ENCODE measurements at places on chromosomes 7 and 10. TPM values are rescaled to one million over a fixed set of nuclear protein-coding genes. Genes with fewer than 3 reads are reported as not detected.

The BLNK gene
- total RNA-seq = not detected

The AKR1D1 gene
- not detected for total RNA-seq

The ATOH7 gene
- total RNA-seq = not detected

The MKI67 gene
- 1.8 TPM for total RNA-seq

The ADIRF gene
- 195 TPM for total RNA-seq

The CLCN1 gene
- not detected for total RNA-seq

The CNOT4 gene
- total RNA-seq = 7.0 TPM

The MBL2 gene
- not detected for total RNA-seq

The OGDH gene
- total RNA-seq = 79.6 TPM

The NXPH1 gene
- total RNA-seq = not detected

The NODAL gene
- total RNA-seq = not detected

The TAS2R3 gene
- total RNA-seq = 1.8 TPM

The PNLIPRP3 gene
- total RNA-seq = 0.17 TPM

The BMPER gene
- total RNA-seq = 11.2 TPM

The ODAD2 gene
- total RNA-seq = under 0.01 TPM

The MOGAT3 gene
- not detected for total RNA-seq

The SPDYE18 gene
- total RNA-seq = not detected

The TMEM176A gene
- total RNA-seq = 0.33 TPM

The ABCA13 gene
- total RNA-seq = 2.5 TPM

The AKR1C4 gene
- not detected for total RNA-seq

The MMD2 gene
- not detected for total RNA-seq

The ZNF804B gene
- total RNA-seq = not detected

The GIMAP7 gene
- total RNA-seq = 0.15 TPM

The PPP1R3C gene
- total RNA-seq = 200 TPM

The MYOZ1 gene
- 0.33 TPM for total RNA-seq

The DYNC1I1 gene
- total RNA-seq = 0.66 TPM

The UTF1 gene
- not detected for total RNA-seq

The MYL10 gene
- total RNA-seq = not detected

The RPEL1 gene
- under 0.01 TPM for total RNA-seq

The GIMAP8 gene
- 0.15 TPM for total RNA-seq

The FAM237B gene
- not detected for total RNA-seq

The ELN gene
- 7.8 TPM for total RNA-seq

The PDZD7 gene
- total RNA-seq = 1.6 TPM

The CFAP69 gene
- 5.5 TPM for total RNA-seq

The HIBADH gene
- total RNA-seq = 93.5 TPM

The TLL2 gene
- total RNA-seq = under 0.01 TPM

The SRGN gene
- 25.8 TPM for total RNA-seq

The STRIP2 gene
- 5.1 TPM for total RNA-seq

The CFAP70 gene
- total RNA-seq = 1.7 TPM

The FLNC gene
- total RNA-seq = 462 TPM

The LHFPL3 gene
- not detected for total RNA-seq

The GBX1 gene
- not detected for total RNA-seq

The HMX3 gene
- not detected for total RNA-seq

The NEBL gene
- total RNA-seq = 0.17 TPM

The PAX4 gene
- total RNA-seq = not detected

The UNCX gene
- not detected for total RNA-seq

The C7orf33 gene
- total RNA-seq = not detected

The HSPB1 gene
- 94.6 TPM for total RNA-seq

The CYP2C9 gene
- total RNA-seq = not detected

The HOXA13 gene
- total RNA-seq = under 0.01 TPM

The PLEKHS1 gene
- under 0.01 TPM for total RNA-seq

All from smooth muscle cell of trachea (primary cell).